Neural progenitor cell (in vitro differentiated cells): ENCODE measurements at places on chromosomes 1 and 21.

DNA sequence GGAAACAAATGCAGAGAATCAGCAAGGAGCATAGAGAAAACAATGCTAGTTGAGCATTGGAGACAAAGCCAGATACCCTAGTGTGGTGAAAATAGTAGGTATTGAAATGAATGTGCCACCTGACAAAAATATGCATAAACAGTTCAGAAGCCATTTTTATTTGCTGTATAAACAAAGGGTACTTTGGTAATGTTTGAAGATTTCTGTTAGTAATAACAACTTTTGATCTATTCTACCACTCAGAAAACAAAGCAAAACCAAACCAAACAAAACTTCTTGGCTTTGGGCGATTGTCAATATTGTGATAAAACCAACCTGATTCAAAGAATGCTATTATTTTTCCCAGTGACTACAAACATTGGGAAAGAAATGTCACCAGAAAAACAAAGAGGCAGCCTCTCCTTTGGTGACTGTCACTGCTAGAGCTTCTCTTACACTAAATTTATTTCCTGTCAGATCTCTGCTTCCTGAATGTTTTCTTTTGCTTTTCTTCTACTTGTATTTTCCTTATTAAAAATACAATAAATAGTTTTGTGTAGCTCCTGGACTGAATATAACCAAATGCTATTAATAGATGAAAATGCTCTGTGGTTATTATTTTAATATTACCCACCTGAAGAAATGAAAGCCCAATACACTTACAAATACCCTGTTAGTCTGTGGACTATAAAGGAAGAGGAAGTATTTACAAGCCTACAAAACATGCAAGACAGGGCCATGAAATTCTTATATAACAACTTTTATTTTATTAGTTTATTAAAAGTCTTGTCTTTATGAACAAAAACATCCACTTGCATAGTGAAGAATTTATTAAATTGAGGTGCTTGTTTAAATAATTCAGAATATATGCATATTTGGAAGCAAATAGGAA is 5.7 kb downstream of the ATP6V1G3 start:
- DNase-seq = no peak

DNA sequence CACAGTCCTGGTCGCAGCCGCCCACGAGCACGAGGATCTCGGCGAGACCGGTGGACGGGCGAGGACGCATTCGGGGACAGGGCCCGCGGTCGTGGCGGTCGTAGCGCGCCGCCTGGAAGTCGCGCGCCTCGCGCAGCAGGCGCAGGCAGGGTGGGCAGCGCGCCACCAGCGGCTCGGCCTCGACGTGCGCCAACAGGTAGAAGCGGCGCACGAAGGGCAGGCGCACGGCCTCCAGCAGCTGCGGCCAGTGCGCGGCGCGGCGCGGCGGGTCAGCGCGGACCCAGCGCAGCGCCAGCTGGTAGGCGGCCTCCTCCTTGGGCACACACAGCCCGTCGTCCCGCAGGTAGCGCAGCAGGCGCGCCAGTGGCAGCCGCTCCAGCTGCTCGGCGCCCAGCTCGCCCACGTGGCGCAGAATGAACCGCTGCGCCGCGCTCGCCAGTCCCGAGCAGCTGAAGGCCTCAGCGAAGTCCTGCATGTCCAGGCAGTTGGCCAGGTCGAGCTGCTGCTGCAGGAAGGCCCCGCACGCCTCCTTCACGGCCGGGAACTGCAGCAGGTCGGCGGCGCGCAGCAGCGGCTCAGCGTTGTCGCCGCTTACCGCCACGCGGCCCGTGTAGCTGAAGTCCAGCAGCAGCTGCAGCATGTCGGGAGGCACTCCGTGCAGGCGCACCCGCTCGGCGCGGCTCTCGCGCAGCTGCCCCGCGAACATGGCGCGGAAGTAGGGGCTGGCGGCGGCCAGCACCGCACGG is 573 bp downstream of the KLHL21 start:
- DNase-seq = peak; percentile 77

DNA sequence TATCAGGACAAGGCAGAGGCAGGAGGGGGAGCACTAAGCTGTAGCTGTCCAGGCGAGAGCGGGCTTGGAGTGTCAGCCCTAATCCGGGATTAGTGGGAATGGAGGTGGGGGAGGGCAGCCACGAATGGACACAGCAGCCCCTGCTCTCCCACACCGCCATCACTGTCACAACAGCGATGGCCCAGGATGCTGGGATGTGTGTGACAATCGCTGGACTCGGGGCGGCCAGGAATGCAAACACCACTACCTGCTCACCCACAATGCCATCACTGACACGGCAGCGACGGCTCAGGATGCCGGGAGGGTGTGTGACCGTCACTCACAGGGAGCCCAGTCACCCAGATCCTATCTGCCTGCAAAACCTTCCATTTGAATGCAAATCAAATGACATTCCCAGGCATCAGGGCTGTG is 2.9 kb downstream of the C2CD2 start:
- DNase-seq = peak; percentile 84

DNA sequence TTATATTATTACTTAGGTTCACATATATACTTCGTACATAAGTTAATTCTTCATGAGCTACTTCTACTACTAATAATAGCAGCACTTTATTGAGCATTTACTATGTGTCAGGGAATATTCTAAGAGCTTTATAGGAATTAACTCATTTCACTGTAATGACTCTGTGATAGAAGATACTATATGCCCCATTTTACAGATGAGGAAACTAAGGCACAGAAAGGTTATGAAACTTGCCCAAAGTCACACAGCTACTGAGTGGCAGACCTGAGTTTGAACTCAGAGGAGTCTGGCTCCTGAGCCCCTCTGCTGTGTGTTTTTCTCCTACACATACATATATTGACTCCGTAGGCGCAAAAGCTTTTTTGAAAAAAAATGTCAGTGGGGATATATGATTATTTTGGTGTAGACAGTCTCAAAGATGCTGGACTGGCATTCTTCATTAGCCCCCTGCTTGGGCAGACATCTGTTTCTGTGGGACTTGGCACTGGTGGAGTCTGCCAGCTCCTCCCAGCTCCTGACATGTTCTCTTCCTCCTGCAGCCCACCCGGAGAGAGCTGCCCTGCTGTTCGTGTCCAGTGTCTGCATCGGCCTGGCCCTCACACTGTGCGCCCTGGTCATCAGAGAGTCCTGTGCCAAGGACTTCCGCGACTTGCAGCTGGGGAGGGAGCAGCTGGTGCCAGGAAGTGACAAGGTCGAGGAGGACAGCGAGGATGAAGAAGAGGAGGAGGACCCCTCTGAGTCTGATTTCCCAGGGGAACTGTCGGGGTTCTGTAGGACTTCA is 70.9 kb downstream of the TCP10L start:
- no peak for DNase-seq

DNA sequence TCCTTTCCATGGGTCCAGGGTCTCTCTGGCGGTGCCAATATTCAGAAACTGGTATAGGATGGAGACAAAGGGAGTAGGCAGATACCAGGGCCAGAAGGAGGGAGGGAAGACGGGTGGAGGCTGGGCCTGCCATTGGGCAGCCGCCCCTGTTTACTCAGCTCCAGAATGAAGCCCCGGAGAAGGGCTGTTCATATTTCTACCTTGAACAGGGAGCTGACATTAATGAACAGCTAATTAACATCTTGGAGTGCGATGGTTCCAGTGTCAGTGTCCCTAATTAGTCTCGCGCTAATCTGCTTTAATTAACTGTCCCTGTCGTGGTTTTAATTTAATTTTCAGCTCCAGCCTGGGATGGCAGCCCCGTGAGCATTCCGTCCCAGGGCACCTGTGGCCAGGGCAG is 113.8 kb downstream of the EPHB2 start:
- no peak for DNase-seq

GRCh38 chr1:189619682-189620332 is 857.9 kb downstream of the BRINP3 start:
- DNase-seq = no peak

- DNase-seq = peak; percentile 25
Measured at GRCh38 chr1:246302711-246303317, 204.3 kb downstream of the SMYD3 start.

GRCh38 chr1:18819986-18820790 is 39.3 kb downstream of the TAS1R2 start:
- no peak for DNase-seq

- peak; percentile 95 for DNase-seq
Measured at GRCh38 chr1:37630426-37631028, 4.2 kb downstream of the RSPO1 start.

- DNase-seq = no peak
Measured at GRCh38 chr1:38336301-38336923, 289.8 kb upstream of the POU3F1 start.

- no peak for DNase-seq
Measured at GRCh38 chr21:15560383-15561056, 169.3 kb upstream of the USP25 start.

DNA sequence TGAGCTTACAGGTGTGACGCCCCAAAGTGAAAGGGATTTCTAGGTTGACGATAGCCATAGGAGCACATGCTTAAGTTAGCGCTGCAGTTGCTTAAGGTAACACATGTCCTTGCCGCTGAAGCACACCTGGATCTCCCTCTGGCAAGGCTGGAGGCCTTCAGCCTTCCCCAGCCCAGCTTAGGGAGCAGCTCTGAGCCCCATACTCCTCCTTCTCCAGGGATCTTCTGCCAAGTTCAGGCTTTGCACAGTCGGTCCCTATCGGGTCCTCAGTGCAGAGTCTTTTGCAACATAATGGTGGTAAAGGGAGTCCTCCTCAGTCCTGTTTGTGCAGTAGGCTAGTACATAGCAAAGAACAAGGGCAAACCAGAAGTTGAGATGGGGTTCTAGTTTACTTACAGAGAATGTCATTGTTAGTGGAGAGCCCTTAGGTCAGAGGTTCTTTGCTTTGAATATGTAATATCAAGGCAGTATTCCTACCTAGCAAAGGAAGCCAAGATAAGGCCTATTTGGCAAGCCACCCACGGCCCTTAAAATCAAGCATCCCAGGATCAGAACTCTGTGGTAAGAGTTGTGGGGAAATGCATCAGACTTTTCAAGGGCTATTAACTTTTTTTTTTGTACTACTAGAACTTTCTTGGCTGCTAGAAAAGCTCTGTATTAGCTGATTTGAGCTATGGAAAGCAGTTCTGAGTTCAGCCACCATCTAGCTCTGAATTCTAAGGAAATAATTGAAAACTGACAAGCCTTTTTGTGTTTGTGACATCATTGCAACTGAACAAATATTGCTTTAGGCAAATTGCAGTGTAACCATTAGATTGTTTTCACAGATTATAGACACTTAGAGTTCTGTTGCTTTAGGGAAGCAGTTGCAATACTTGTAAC is 1.4 kb downstream of the EVA1C start:
- no peak for DNase-seq

GRCh38 chr1:212447478-212447877 is 14.8 kb downstream of the NENF start:
- no peak for DNase-seq

DNA sequence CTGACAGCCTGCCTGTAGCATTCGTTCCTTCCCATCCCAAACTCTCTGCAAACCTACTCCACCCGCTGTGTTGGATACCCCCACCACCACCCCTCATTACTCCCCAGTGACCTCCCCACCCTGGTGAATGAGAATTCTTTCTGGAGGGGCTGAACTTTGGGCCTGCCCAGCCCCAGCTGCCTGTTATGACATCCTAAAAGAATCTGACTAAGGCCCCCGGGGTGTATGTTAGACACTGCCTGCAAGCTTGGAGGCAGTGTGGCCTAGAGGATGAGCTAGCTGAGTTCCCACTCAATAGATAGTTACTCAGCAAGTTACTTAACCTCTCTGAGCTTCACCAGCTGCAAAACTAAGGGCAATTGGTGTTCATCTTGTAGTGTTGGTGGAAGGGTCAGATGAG is 110.2 kb upstream of the FGGY start:
- DNase-seq = no peak

GRCh38 chr1:41492341-41492848 is 7.9 kb upstream of the EDN2 start:
- DNase-seq = peak; percentile 43

DNA sequence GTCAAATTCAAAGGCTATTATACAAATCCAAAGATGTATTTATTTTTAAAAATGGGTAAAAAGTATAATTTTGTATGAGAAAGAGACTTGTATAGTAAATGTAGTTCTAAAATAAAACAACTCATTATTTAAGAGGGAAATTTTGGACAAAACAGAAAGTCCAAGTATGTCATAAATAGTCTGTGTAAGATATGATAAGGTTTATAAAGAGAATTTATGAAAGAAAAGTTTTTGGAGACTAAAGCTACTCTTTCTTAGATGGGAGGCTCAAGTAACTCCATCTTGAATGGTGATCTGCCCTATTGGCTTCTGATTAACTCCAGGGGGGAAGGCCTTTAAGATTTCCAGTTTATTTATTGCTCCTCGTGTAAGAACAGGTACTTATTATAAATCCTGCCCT is 14.7 kb upstream of the OR2T27 start:
- no peak for DNase-seq

GRCh38 chr1:147849098-147849895 is 53.3 kb upstream of the GJA8 start:
- DNase-seq = no peak

GRCh38 chr1:9286556-9286955 is 6.1 kb upstream of the SPSB1 start:
- DNase-seq = no peak

DNA sequence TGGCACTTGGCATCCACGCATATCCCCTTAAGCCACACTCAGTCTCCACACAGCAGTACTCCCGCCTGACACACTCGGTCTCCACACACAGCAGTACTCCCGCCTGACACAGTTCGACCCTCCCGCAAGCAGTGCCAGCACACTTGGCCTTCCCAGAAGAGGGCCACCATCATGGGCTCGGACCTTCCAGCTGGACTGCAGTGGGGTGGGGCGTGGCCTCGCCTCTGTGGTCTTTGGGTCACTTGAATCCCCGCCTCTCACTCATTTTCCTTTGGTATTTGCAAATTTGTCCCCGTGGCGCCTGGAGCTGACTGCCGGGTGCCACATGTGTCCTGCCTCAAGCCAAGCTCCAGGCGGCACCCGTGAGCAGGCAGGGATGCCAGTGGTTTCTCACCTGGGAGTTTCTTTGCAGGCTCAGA is 63.7 kb downstream of the FAAP20 start:
- DNase-seq = no peak

GRCh38 chr1:204359474-204360255 is at the start of gene PLEKHA6:
Gene PLEKHA6, minus strand, starts transcription at chr1:204359929. Its CDS starts 86,202 bp downstream, at chr1:204273727.
- peak; percentile 71 for DNase-seq

DNA sequence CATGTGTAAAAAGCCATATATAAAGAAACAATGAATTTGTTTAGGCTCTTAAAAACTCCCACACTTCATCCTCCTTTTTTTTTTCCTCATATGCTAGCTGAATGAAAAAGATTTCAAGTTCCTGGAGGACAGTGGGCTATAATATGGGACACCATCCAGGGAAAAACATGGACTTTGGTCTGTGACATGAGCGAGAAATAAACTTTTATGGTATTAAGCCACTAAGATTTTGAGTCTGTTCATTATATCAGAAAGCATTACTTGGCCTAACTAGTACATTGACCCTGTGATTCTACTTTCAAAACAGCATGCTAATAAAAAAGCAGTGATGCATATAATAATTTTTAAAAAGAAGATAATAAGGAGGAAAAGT is 392.3 kb upstream of the CAMK1G start:
- DNase-seq = no peak

- DNase-seq = no peak
Measured at GRCh38 chr1:230323686-230324085, 102.4 kb downstream of the PGBD5 start.

GRCh38 chr1:185367218-185367617 is 50.2 kb upstream of the IVNS1ABP start:
- DNase-seq = no peak

- no peak for DNase-seq
Measured at GRCh38 chr1:71785000-71785399, 497.3 kb downstream of the NEGR1 start.

- peak; percentile 59 for DNase-seq
Measured at GRCh38 chr21:34204481-34205439, 131.4 kb downstream of the MRPS6 start.
